ENCODE measurements at places on chromosomes 12 and 14.

DNA sequence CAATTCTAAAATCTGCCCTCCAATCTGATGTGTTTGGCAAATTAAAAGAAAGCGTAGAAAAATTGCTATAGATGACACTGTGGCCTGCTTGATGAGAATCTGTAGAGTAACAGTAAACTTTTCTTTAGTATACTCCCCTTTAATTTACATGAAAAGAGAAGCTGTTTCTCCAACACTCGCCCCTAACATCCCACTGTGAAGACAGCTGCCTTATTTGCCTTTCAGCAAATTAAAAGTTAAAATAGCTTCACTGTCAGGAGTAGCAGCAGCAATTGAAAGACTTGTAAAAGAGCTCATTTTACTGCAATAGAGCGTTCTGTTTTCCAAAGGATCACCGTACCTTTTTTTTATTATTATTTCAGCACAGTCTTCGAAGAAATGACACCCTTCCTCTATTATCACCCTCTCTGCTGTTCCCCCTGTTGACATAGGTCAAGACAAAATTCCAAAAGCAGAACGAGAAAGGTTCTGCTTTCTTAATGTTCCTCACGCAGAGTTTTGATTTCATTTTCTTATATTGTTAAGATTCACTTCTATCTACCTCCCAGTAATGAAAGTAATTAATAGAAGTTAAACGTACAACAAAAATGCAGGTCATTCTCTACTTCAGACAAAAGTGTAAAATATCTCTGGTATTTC, 153.5 kb upstream of the USP15 start:
- no peak for DNase-seq

DNA sequence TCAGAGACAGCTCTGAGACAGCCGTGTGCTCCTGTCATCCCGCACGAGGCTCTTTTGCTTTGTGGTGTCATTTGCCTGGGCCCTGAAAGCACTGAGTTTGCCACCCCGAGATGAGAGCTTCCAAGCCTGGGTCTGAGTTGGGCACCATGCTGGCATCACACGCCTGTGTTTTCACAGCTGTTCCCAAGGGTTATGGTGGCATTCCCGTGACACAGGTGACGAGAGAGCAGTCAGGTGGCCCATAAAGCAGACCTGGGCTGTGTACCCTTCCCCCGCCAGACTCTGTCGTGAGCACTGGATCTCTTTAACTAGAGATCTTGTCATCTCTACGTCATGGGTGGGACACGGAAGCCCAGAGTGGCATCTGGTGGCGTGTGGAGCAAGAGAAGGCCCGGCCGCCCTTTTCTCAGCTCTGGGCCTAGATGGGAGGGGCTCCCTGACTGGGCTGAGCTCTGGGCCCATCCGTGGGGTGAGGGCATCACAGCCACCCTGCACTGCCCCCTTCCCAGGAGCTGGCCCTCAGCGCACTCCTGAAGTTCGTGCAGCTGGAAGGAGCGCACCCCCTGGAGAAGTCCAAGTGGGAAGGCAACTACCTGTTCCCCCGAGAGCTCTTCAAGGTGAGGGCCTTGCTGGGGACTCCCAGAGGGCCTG, 2.6 kb downstream of the NOC4L start:
- no peak for DNase-seq

- DNase-seq, result no peak
These were observed 24.4 kb upstream of the CRACR2A start for GRCh38 chr12:3777206-3777809.

GRCh38 chr12:122651520-122652224, 51.5 kb downstream of the HCAR2 start:
- no peak for DNase-seq

- DNase-seq, result no peak
These were observed 15.8 kb upstream of the HVCN1 start for GRCh38 chr12:110704750-110705149.

DNA sequence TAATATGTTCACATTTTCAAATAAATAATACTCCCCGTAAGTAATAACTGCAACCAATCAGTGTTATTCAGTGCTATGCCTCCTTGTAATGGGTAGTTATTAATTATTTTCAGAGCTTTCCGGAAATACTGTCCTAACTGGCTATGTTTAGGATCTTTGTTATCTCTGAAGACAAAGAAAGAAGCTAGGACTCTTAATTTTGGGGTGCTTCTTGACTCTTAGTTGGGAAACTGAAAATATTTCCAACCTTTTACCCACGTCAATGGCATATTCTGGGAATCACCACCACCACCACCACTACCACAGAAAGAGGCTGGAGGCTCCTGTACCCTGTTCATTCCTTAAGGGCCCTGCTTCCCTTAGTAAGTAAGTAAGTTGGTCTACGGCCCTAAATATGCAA, 39.1 kb downstream of the RAD52 start:
- DNase-seq, result no peak

GRCh38 chr14:94390372-94391086, 2.1 kb upstream of the SERPINA1 start:
- DNase-seq, result no peak
